ENCODE measurements at places on chromosomes 7 and 10.
A peak's percentile ranks its signal among the peaks of the same experiment; 100 is the strongest.

- no peak for DNase-seq
Observed at GRCh38 chr10:77282163-77282562, 355.4 kb downstream of the KCNMA1 start.

GRCh38 chr7:148116195-148116594 is 474.4 kb upstream of the C7orf33 start:
- no peak for DNase-seq

- DNase-seq = no peak
Observed at GRCh38 chr7:95586951-95587301, 9.4 kb downstream of the PDK4 start.

- DNase-seq = no peak
Observed at GRCh38 chr7:66832531-66833351, 88.3 kb upstream of the TMEM248 start.

DNA sequence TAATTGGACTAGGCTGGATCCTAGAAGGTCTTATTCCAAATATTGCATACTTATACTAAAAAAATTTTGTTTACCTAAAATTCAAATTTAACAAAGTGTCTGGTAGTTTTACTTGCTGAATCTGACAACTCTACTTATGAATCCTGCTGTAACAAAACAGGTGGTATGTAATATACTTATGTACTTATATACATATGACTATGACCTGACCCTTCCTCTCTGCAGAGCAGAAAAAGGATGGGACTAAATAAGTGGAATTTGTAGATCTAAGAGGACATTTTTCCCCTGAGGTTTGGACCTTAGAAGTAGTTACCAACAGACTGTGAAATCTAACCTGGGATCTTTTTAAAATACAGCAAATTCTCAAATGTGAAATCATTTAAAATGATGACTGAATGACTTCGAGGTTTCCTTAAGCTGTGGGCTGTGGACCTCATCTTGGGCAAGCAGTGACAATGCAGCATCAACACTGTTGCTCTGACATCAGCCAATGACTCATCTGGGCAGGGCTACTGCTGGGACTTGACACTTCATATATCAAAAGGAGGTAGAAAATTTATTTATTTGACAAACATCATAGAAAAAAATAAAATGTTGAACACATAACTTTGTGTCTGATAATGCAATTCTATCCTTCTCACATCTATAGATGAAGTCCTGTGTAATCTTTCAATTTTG is 73.6 kb downstream of the RELN start:
- DNase-seq = no peak

GRCh38 chr10:98366062-98366530 is 48.9 kb downstream of the PYROXD2 start:
- no peak for DNase-seq

GRCh38 chr7:88771417-88771816 is 11.9 kb downstream of the ZNF804B start:
- DNase-seq = no peak

- DNase-seq = no peak
Observed at GRCh38 chr10:55793024-55793423, 568.0 kb downstream of the ZWINT start.

DNA sequence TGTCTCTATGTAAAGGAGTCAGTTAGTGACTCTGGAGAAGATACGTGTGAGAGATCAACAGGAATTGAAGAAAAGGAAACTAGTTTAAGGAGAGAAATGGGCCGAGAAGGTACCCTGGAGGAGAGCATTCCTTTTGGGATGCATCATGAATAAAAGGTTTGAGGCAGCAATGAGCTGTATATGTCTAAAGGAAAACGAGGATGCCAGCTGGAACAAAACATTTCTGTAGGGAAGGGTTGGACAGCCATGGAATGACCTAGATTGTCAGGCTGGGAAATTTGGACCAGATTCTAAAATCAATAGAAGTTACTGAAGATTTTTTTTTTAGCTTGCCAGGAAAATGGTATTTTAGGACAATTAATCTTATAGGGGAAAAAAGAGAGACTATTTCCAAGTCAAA is 17.2 kb upstream of the MPP7 start:
- DNase-seq = no peak

- DNase-seq = no peak
Observed at GRCh38 chr7:69411018-69411417, 187.3 kb upstream of the AUTS2 start.

- DNase-seq = no peak
Observed at GRCh38 chr10:64038107-64038506, 516.9 kb downstream of the REEP3 start.

DNA sequence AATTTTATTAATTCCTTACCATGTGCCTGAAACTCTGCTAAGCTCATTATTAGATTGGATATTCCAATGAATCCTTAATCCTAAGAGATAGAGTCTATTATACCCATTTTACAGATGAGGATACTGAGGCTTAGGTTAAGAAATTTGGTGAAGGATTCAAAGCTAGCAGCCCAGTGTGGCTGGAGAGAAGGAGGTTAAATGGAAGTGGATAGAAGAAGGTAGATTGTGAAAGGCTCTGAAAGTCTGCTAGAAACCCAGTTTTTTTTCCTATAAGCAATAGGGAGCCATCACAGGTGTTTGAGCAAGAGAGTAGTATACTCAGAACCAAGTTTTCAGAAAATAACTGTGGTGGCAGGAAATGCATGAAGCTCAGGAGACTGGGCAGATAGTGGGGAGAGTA is 265.8 kb upstream of the NEBL start:
- DNase-seq = no peak

GRCh38 chr10:108060246-108060645 is 895.7 kb upstream of the SORCS1 start:
- DNase-seq = no peak

- DNase-seq = no peak
Observed at GRCh38 chr10:103789771-103790201, 65.6 kb downstream of the SH3PXD2A start.

DNA sequence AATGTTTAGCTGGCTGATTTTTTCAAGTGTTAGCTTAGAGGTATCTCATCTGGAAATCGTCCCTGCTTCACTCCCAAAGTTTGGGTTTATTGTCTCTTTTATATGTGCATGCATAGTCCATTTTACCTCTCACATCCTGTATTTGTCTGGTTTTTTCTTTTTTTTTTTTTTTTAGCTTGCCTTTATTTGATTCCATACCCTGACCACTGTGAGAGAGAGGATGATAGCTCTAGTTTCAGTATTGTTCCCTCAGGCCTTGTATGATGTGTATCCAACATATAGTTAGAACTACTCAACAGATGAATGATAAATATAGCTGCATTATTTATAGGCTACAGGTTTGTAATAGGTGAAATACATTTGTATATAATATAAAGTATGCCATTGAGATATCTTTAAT is 29.9 kb downstream of the PCGF5 start:
- no peak for DNase-seq

GRCh38 chr7:96827701-96828100 is 118.1 kb upstream of the SEM1 start:
- no peak for DNase-seq

- no peak for DNase-seq
Observed at GRCh38 chr10:46052057-46052790, 6.2 kb upstream of the MSMB start.

- peak; percentile 79 for DNase-seq
Observed at GRCh38 chr10:77836299-77836820, 90.2 kb downstream of the DLG5 start.

DNA sequence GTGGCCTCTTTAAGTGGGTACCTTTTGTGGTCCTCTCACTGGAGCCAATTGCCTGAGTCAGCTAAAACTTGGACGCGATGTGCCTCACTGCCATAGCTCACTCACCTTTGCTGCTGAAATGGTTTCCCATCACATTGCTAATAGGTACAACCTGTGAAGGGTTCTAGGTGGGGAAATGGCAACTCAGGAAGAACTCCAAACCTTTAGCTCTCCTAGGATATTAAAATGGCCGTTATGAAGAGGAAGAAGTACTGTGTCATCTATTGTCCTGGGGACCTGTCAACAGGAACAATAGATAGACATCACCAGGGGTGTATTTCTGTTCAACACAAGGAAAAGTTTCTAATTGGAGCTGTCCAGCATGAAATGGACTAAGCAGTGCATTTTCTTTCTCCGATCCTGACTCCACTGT is 1.2 kb upstream of the ZNF655 start:
- DNase-seq = no peak

- no peak for DNase-seq
Observed at GRCh38 chr10:115300080-115300479, 206.9 kb downstream of the ATRNL1 start.

- no peak for DNase-seq
Observed at GRCh38 chr7:64639267-64640001, 26.5 kb upstream of the ZNF107 start.

DNA sequence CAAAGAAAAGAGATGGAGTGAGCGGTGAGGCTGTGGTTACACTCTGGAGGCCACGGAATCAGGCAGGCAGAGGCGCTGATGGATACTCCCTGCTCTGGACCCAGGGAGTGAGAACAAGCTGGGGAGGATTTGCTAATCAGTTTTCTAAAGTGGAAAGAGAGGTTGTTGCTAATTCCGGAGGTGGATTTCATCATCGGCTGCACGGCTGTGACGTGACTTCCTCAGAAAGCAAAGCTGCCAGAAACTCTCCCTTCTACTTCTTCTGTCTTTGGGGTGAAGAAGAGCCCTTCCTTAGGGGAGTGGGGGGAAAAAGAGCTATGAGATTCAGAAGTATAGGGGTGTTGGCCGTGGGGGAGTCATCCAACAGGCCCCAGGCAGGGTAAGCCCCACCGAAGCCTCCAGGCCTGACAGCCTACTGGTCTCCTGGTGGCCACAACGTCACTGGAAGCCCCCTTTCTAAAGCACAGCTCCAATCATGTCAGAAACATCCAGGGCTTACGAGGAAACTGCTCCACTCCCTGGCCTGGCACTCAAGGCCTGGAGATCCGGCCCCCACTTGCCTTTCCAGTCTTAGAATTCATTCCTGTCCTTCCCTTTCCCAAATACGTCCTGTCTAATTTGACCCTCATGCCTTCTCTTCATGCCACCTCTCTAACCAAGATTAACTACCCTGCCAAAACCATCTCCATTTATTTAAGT is 114.5 kb downstream of the HIP1 start:
- DNase-seq = no peak

GRCh38 chr10:45653454-45653853 is 19.1 kb downstream of the ZFAND4 start:
- DNase-seq = no peak

DNA sequence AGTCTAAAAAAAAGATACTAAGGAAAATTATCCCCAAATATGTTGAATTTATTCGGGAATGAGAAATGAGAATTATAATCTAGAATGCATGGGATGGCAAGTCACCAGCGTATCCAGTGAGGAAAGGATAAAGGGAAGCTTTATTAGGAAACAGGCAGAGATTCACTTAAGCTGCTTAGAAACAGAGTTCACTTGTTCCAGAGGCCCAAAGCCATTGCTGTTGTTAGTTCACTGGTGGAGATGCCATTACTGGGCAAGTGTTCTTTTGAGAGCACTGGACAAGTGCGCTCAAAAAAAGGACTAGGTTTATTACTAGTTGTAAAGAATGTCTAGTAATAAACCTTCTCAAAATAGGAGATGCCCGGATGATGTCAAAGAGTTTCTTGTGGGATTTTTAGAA is 51.2 kb downstream of the MICU1 start:
- no peak for DNase-seq

- no peak for DNase-seq
Observed at GRCh38 chr7:2040893-2041270, 191.9 kb downstream of the MAD1L1 start.

GRCh38 chr10:32095116-32095733 is 39.0 kb upstream of the KIF5B start:
- DNase-seq = no peak

- DNase-seq = no peak
Observed at GRCh38 chr10:120506674-120507073, 49.6 kb downstream of the PLPP4 start.

DNA sequence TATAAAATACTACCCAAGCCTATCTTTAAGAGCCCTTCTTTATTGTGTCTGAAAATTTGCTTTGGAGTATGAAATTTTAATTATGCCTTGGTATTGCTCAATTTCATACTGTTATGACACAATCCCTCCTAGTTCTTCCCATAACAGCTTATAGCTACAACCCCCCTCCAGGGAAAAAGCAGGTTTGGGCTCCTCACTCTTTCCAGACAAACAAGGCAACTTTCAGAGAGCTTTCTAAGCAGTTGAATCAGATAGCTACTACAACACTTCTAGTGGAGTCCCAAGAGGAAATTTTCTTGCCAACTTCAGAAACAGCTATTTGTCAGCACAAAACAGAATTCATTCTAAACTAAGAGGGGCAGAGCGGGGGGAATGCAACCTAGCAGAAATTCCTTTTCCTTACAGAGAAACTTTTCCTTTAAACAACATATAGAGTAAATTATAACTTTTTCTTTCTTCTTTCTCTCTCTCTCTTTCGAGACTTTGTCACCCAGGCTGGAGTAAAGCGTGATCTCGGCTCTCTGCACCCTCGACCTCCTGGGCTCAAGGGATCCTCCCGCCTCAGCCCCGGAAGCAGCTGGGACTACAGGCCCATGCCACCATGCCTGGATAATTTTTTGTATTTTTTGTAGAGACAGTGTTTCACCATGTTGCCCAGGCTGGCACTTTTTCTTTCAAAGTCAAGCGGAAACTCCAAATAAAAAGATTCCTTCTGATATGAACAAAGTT is 26.0 kb upstream of the JMJD1C start:
- DNase-seq = no peak

GRCh38 chr10:74290708-74291107 is 139.7 kb downstream of the ADK start:
- no peak for DNase-seq

DNA sequence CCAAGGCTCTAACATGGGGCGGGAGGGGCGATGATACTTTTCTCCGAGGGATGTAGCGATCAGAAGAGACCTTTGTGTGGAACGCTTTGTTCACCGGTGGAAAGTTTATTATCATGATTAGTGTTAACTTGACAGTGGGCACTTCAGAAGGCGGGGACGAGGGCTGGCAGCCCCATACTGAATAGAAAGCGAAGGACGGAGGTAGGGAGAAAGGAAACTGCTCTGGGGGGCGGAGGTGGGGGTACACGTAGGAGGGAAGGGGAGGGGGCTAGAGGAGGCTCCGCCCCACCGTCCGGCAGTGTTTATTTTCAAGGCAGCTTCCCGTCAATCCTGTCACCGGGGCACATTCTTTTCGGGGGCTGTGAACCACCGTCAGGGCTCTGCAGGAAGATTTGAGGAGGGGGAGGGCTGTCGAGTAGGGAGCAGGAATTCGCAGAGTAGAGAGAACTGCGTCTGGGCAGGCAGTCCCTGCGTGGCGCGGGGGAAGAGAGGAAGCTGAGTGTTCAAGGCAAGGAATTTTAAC is 9.4 kb upstream of the NKX2-3 start:
- no peak for DNase-seq

DNA sequence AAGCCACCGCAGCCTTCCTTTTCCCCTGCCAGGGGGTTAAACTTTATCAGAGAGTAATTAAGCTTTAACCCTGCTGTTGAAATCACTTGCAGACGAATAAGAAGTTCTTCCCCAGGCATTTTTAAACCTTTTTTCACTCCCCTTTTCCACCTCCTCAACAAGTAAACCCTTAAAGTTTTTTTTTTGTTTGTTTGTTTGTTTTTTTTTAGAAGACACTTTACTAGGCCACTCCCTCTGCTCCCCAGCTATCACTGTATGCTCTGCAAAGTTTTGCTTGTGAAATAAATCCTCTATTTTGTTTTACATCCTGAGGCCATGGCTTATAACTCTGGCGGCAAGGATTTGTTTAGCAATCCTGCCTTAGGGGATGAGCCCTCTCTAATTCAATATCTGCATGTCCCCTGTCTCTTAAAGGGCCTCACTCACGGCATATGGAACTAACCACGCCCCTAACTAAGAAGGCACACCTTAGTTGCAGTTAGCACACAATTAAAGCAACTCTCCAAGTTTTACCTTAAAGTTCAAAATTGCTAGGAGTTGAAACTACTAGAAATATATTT is 1354.7 kb upstream of the LRRTM3 start:
- DNase-seq = no peak

GRCh38 chr7:108503112-108504026 is 22.6 kb downstream of the PNPLA8 start:
- DNase-seq = no peak
